Dorsolateral prefrontal cortex (tissue), 122 donors: ENCODE measurements at places on chromosomes 5 and 9. TPM values are rescaled to one million over a fixed set of nuclear protein-coding genes. Genes with fewer than 3 reads are reported as not detected.

GRCh38 chr9:115063058-115063845, 54.7 kb downstream of the TNC start:
- DNase-seq: no peak

DNA sequence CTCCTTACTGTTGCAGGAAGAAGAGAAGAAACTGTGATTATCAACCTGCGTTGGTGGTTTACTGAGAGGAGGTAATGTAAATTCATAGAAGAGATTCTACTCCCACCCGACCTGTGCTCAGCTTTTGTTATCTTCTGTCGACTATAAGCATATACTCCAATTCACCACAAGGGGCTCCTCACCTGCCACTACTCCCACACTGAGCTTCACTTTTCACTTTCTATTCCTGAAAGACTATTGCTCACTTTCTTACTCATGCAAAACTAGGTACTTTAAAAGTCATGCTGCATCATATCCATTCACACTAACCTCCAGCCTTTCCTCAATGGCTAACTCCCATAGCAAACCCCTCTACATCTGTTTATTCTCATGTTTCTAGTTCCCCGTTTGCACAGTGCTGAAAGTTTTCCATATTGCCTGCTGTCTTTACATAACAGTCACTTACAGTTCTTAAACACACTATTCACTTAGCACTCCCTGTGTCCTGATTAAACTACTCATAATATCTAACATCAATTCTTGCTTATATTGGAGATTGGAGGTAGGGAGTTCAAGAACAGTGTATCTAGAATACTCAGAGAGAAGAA, 1062.6 kb downstream of the NR2F1-AS1 start:
- DNase-seq: no peak

DNA sequence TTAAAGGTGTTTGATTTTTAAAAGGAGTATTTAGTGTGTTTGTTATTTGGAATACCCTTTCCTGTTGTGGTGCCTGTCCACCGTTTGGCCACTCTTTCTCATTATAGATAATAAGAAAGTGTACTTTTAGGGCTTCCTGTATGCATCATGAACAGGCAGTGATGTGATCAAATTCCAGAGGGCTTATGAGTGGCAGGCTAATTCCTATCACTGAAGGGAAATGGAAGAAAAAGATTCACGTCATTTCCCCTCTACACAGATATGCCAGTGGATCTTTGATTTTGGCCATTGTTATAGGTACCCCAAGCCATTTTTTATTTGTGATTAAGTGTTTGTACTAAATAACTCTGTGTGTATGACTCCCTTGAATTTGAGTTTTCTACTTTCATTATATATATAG, 37.1 kb downstream of the RPS6 start:
- DNase-seq: no peak

Gene PMPCA
- 49.5 TPM for total RNA-seq
